CD4-positive, alpha-beta T cell treated with Interleukin-2 at 100 ng/mL for 4 hours (primary cell): ENCODE measurements at places on chromosomes 2 and 18.

GRCh38 chr2:65404988-65405697 lies 27.3 kb downstream of the SPRED2 start:
- DNase-seq, result no peak

GRCh38 chr2:181421464-181421863 lies 35.7 kb upstream of the ITGA4 start:
- DNase-seq, result no peak

GRCh38 chr2:176091329-176092258 lies 927 bp upstream of the HOXD13 start:
- DNase-seq, result no peak

GRCh38 chr2:54594048-54594447 lies 129.4 kb upstream of the EML6 start:
- no peak for DNase-seq

DNA sequence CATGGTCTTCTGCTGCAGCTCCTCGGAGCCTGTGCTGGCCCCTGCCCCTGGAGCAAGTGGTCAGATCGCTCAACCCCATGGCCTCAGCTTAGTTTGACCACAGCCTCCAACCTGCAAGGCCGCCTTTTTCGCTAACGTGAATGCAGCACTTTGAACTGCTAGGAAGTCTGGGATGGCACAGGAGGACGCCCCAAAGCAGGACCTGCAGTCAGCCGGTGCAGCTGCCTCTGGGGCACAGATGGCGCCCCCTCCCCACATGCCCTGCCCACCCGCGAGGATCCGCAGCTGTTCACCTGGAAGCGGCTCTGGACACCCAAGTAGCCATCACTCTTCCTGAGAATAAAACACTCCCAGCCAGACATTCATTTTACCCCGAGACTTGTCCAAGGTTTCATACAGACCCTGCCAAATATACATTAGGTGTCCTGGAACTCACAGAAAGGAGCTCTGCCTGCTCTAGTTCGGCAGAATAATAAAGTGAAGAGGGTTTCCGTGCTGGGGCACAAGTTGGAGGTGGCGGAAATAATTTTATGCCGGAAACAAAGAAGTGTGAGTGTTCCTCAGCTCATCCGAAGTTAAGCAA lies 510.1 kb downstream of the EIPR1 start:
- DNase-seq, result no peak

GRCh38 chr2:214382229-214382628 lies 28.6 kb upstream of the VWC2L start:
- no peak for DNase-seq

DNA sequence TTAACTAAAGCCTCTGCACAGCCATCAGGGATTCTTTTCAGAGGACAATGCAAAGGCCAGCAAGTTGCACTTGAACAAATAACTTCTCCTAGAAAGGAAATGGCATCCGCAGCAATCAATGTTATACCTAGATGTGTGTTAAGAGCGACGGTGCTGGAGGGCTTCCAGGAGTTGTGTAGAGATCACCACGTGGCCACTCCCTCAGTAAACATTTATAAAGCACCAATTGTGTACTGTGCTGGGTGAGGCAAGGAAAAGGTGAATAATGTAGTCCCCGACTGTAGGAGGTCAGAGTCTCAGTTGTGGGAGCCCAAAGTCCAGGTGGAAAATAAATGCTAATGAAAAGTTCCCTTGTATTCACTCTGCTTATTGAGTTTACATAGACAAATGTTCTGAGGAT lies 135.0 kb downstream of the ALK start:
- DNase-seq, result no peak

GRCh38 chr2:98743835-98744234 lies 12.9 kb upstream of the MGAT4A start:
- no peak for DNase-seq

- no peak for DNase-seq
Observed at GRCh38 chr2:27471961-27472360, 17.6 kb downstream of the IFT172 start.

DNA sequence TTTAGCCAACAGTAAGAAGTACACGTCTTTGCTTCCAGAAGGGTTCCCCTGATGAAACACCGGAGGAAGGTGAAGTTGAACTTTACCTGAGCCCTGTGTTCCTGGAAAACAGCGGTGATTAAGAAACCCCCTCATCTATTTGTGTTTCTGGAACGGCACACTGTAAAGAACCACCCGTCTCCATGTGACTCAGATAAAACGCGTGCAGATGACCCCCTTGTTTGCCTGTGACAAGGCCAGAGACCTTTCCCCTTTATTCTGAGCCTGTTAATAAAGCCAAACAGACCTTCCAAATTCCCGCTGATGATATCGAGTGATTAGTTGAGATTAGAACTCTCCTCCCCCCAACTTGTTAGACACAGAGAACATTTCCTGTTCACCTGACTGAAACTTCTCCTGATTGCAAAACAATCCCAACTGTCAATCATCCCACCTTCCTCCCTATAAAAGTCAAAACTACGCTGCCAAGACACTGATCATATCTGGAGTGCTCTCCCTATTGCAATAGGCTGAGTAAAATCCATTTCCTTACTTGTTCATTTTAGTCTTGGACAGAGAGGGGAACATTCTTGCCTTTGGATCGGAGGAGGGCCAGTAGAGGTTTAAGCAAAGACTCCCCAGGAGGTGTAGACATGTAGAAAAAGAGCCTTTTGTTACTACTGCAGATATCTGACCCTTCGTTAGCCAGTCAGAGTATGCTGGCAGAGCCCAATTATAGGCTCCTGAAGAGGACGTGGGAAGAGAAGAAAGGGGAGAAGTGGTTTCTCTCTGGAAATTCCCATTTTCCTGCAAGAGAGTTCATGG lies 914 bp upstream of the IWS1 start:
- no peak for DNase-seq

DNA sequence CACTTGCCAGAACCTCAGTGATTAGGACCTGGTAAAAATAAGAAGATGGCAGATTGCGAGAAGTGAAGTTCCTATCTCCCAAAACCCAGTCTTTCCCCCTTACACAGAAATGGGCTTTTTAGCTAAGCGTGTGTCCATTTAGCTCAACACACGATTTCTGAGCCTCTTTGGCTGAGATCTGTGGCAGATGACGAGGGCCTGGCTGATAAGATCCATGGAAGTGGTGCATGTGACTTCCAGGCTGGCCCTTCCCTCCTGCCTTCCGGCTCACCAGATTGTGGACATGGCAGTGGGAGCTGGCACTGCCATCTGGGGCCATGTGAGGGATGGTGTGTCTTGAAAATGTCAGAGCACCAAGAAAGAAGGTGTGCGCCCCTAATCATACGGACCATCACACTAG lies 41.0 kb upstream of the ZFP36L2 start:
- DNase-seq, result no peak

DNA sequence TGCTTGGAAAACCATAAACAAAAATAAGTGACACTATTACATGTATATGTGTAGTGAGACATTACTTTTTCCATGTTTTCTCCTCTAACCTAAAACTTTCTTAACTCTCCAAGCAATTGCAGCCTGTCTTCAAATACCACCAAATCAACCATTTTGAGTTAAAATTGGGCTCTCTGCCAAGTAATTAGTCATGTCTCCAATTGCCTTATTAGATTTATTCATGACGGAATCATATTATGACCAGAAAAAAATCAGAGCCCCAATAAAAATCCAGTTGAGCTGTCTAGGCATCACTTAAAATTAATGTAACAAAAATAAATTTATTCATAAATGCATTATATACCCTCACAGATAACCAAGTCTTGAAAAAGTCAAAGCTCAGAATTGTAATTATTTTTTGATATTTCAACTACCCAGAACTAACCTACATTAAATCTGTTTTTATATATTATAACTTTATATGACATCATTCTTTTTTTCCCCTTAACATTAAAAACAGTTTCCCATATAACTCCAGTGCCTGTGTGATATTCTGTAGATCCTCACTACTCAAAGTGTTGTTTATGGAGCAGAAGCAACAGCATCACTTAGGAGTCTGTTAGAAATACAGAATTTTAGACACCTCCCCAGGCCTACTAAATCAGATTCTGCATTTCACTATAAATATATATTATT lies 157.0 kb downstream of the ERBB4 start:
- no peak for DNase-seq

GRCh38 chr18:79750980-79751571 lies 46.7 kb upstream of the KCNG2 start:
- no peak for DNase-seq

- no peak for DNase-seq
Observed at GRCh38 chr2:16031848-16032159, 91.5 kb downstream of the MYCN start.

- no peak for DNase-seq
Observed at GRCh38 chr18:62258093-62258492, 67.0 kb upstream of the TNFRSF11A start.

DNA sequence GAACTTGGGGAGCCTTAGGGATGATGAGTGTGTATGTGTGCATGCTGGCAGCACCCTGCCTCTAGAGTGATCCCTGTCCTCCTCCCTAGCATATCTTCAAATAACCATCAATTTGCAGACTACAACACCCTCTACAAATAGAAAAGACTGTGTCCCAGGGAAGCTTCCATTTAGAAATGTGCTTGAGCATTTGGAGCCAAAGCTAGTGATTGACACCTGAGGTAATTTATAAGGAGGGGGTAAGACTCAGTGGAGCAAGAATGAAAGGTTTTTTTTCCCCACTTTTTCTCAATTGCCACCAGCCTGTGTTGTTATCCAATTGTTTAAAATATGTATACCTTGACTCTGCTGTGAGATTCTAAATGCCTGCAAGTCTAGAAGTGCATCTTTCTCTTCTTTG lies 286.0 kb upstream of the SLC14A2 start:
- no peak for DNase-seq

GRCh38 chr2:8517850-8518498 lies 163.9 kb upstream of the ID2 start:
- no peak for DNase-seq

GRCh38 chr2:211435331-211435730 lies 878.9 kb downstream of the CPS1 start:
- no peak for DNase-seq

DNA sequence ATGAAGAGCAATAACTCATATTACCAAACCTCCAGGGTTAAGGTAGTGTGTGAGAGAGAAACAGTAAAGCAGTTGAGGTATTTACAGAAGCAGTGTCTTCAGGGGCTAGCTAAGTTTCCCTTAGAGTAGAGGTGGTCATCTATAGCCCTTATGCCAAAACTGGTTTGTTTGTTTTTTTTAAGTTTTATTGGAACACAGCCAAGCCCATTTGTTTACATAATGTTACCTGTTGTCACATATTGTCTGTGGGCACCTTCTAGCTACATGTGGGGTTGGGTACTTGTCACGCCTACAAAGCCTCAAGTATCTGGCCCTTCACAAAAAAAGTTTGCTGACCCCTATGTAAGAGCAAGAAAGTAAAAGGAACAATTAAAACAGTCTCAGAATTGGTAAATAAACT lies 39.4 kb downstream of the ACTR2 start:
- no peak for DNase-seq

- DNase-seq, result no peak
Observed at GRCh38 chr2:45280794-45281193, 271.5 kb upstream of the SIX2 start.

DNA sequence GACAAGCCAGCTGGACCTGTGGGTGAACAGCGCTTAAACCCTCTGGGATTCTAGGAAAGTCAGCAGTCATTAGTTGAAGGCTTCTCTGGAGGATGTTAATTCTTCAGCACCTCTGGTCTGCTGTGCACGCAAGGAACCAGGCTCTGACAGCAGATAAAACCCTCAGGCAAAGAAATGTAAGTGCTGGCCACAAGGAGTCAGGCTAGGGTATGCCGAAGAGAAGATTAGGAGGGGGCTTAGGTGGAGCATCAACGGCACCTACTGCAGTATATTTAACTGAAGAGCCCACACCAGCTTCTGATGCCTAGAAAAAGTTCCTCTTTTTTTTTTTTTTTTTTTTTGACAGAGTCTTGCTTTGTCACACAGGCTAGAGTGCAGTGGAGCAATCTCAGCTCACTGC lies 304.2 kb upstream of the MC4R start:
- DNase-seq, result no peak

GRCh38 chr2:36352701-36353100 lies 2.9 kb upstream of the CRIM1 start:
- no peak for DNase-seq

DNA sequence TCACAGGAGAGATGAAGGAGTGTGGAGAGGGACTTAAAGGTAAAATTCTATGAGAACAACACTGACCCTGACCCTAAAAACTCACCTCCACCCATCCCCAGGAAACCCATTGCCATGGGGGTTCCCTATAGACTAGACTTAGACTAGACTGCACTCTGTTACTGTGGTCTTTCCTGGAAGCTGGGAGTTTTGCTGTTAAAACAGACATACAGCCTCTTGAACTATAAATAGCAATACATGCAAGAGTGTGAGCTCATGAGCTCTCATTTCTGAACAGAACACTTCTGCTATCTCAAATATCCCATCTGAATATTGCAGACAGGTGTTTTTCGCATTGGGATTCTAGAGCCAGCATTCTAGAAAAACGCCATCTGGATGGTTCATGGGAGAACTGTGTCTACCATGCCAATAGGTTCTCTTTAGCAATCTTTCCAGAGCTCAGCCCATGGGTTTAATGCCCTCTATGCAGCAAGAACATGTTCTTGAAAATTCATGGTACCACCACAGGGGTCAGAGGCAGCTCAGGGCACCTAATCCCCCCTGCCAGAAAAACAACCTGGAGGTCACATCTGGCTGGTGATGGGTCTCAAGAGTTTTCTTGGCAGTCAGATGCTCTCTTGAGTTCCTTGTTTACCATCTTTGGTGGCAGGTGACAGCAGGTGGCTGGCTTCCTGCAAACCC lies 51.9 kb downstream of the SLC14A2 start:
- DNase-seq, result peak; percentile 67

DNA sequence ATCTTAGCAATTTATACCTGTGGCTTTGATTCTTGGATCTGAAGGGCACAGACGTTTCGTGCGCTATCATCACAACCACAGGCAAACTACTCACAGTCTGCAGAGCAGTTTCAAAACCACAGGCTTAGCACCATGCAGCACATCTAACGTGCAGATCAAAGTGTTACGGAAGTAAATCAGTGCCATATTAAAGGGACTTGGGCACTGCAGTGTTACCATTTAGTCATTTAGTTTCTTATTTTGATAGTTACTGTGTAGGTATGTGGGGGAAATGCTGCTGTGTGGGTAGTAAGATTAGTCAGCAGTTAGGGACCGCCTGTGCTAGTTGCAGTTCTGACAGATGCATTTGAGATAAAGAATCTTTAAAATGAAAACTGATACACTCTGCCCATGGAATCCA lies 384.0 kb downstream of the NBAS start:
- peak; percentile 71 for DNase-seq

GRCh38 chr2:154882725-154883124 lies 184.2 kb downstream of the KCNJ3 start:
- DNase-seq, result no peak
